Left renal cortex interstitium (tissue), 4 donors: ENCODE measurements at places on chromosomes 16 and 17. TPM values are rescaled to one million over a fixed set of nuclear protein-coding genes. Genes with fewer than 3 reads are reported as not detected.

Gene SKAP1
- 9.9 TPM for polyA plus RNA-seq

Gene GP1BA
- polyA plus RNA-seq = 1.4 TPM

Gene ITGAX
- polyA plus RNA-seq = 0.38 TPM

Gene SMURF2
- polyA plus RNA-seq = 35.3 TPM

Gene TRIM37
- 24.5 TPM for polyA plus RNA-seq

Gene CDH1
- polyA plus RNA-seq = 91.0 TPM

Gene PIK3R5
- polyA plus RNA-seq = 1.4 TPM

Gene MPO
- 3.9 TPM for polyA plus RNA-seq

Gene NPIPA3
- polyA plus RNA-seq = 5.6 TPM

Gene TMEM106A
- 10.3 TPM for polyA plus RNA-seq

Gene OR2C1
- 0.66 TPM for polyA plus RNA-seq

Gene KRTAP29-1
- polyA plus RNA-seq = not detected

Gene WNK4
- polyA plus RNA-seq = 11.2 TPM

Gene ZG16
- polyA plus RNA-seq = 0.07 TPM

Gene KRTAP4-1
- polyA plus RNA-seq = not detected

Gene SOST
- 63.6 TPM for polyA plus RNA-seq

Gene KREMEN2
- polyA plus RNA-seq = 2.7 TPM

Gene RPRML
- not detected for polyA plus RNA-seq

Gene ITGAD
- 0.25 TPM for polyA plus RNA-seq

Gene PRAC1
- not detected for polyA plus RNA-seq

Gene HSD17B1
- 5.7 TPM for polyA plus RNA-seq

Gene MFSD6L
- polyA plus RNA-seq = 4.4 TPM

Gene ZBTB4
- polyA plus RNA-seq = 50.6 TPM

Gene MT1M
- polyA plus RNA-seq = not detected

Gene KRT12
- not detected for polyA plus RNA-seq

Gene PLLP
- 22.9 TPM for polyA plus RNA-seq
